Left renal cortex interstitium (tissue), 4 donors: ENCODE measurements at places on chromosomes 12 and 14. TPM values are rescaled to one million over a fixed set of nuclear protein-coding genes. Genes with fewer than 3 reads are reported as not detected.

- no peak for DNase-seq
Measured at GRCh38 chr14:68814238-68814538, 21.3 kb upstream of the ZFP36L1 start.

GRCh38 chr12:114185036-114185435, 218.9 kb upstream of the RBM19 start:
- no peak for DNase-seq

- DNase-seq: no peak
Measured at GRCh38 chr14:34488528-34488927, 26.5 kb upstream of the SPTSSA start.

DNA sequence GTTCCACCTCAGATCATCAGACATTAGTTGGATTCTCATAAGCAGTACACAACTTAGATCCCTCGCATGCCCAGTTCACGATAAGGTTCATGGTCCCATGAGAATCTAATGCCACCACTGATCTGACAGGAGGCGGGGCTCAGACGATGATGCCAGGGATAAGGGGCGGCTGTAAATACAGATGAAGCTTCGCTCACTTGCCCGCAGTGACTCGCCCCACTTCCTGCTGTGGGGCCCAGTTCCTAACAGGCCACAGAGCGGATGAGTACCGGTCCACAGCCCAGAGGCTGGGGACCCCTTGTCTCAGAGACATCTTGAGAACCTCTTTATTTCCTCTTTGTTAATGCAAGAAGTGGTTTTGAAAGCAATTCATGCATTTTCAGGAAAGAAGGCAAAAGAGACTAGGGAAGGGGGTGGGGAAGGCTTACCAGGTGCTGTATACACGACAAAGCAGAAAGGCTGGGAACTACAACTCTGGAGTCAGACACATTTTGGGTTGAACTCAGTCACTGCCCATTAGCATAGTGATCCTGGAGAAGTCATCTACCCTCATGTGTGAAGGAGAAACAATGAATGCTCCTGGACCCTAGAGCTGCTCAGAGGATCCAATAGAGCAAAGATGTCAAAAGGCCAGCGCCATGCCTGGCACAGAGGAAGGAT, 68.7 kb downstream of the EID3 start:
- DNase-seq: no peak

- DNase-seq: no peak
Measured at GRCh38 chr14:75379246-75379929, 48.4 kb upstream of the JDP2 start.

- DNase-seq: no peak
Measured at GRCh38 chr14:51847489-51847796, 13.0 kb upstream of the GNG2 start.

The VWF gene
- polyA plus RNA-seq: 8.1 TPM

DNA sequence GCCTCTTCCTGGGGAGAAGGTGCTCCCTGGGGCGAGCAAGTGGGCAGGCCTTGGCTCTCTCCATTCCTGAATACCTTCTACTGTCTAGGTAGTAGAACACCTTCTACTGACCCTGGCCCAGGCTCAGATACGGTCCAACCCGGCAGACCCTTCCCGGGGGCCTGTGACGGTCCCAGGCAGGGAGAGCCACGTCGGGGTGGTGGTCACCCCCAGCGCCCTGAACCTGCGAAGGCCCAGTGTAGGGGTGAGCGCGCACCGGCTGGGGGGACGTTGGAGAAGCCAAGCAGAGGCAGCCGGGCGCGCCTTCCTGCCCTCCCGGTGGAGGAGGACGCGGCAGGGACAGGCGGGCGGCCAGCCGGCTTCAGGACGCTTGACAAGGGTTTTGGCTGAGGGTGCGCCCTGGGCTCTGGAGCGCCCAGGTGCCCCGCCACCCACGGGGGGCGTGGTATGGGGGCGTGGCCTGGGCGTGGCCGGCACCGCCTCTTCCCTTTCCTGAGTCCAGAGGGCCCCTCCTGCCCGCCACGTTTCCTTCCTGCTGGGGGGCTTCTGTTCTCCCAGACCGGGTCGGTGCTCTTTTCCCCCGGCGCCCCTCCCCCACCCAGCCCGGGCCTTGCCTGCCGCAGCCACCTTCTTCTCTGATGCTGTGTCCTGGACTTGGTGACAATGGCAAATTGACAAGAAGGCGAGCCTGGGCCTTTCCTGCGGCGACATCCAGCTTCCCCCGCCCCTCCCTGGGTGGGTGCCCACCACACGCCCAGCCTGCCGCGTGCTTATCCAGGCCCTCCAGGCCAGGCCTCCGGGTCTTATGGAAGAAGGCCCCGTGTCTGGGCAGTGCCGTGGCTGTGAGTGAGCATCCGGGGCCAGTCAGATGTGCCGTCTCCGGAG, 24.5 kb upstream of the PPP1R13B start:
- DNase-seq: no peak

The LRRC10 gene
- polyA plus RNA-seq: not detected

DNA sequence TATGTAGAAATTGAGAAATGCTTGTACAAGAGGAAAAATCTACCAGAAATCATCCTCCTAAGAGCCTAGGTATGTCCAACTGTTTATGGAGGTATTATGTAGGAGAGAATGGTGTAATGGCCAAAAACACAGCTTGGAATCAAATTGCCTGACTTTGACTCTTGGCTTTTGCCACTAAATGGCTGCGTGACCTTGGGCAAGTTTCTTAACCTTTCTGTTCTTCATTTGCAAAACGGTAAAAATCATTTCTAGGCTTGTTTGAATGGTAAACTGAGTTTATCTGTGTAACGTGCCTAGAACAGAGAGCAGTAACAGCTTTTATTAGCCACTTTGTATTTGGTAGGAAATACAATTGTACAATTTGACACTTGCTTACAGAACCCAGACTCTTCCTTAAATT, 4.9 kb upstream of the GRIP1 start:
- DNase-seq: no peak

The KCNMB4 gene
- polyA plus RNA-seq: 14.9 TPM

The BEGAIN gene
- polyA plus RNA-seq: 1.2 TPM

GRCh38 chr14:31235462-31235861, 27.9 kb upstream of the HECTD1 start:
- DNase-seq: no peak

The TEAD4 gene
- polyA plus RNA-seq: 22.2 TPM

GRCh38 chr14:67773844-67774377, 42.5 kb downstream of the ZFYVE26 start:
- no peak for DNase-seq

DNA sequence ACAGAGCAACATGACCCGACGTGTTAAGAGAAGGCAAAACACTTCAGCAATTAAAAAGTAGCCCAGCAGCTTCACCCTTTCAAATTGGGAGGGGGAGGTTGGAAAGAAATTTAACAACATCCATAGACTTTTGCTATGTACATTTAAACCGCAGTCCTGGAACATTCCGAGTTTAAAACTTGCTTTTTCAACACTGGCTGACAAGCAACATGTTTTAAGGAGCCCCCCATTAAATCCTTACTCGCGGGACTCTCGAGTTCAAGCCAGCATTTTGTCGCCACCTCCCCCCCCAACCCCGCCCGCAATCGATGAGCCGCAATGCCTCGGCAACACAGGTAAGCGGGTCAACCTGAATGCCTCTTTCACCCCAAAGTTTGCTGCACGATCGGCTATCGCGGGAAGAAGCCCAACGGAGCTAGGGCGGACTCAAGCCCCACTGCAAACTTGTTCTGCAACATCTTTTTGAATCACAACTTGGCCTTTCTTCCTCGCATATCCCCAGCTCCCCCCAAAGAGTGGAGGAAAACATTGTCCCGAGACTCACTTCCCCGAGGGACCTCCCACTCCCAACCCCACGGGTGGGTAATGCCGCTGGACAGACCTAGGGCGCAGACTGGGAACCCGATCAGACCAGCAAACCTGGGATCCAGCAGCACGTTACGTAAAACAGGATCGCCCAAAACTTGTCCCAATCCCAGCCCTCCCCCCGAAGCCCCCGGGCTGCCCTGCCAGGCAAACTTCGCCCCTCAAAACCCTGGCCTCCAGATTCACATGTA, 777 bp downstream of the ZFP36L1 start:
- DNase-seq: no peak

The GPD1 gene
- 47.0 TPM for polyA plus RNA-seq

The DDHD1 gene
- 15.6 TPM for polyA plus RNA-seq

DNA sequence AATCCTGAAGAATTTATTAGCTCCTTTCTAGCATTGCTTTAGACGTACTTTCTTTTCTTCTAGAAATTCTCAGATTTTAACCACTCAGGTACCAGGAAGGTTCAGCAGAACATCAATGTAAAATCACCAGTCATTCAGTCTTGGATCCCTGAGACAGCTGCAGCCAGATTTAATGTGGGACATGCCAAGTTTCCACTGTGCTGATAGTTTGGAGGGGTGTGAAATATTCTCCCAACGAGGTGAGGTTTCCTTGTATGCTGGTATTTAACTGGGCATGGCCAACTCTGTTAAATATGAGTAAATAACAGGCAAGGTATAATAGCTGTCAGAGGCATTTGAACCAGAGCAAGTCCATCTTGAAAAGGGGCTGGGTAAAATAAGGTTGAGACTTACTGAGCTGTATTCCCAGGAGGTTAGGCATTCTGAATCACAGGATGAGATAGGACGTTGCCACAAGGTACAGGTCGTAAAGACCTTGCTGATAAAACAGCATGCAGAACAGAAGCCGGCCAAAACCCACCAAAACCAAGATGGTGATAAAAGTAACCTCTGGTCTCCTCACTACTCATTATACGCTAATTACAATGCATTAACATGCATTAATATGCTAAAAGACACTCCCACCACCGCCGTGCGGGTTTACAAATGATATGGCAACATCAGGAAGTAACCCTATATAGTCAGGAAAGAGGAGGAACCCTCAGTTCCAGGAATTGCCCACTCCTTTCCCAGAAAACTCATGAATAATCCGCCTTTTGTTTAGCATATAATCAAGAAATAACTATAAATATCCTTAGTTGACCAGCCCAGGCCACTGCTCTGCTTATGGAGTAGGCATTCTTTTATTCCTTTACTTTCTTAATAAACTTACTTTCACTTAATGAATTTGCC, 75.2 kb upstream of the RASSF8 start:
- DNase-seq: no peak

- no peak for DNase-seq
Measured at GRCh38 chr12:128313931-128314330, 47.0 kb downstream of the TMEM132C start.

DNA sequence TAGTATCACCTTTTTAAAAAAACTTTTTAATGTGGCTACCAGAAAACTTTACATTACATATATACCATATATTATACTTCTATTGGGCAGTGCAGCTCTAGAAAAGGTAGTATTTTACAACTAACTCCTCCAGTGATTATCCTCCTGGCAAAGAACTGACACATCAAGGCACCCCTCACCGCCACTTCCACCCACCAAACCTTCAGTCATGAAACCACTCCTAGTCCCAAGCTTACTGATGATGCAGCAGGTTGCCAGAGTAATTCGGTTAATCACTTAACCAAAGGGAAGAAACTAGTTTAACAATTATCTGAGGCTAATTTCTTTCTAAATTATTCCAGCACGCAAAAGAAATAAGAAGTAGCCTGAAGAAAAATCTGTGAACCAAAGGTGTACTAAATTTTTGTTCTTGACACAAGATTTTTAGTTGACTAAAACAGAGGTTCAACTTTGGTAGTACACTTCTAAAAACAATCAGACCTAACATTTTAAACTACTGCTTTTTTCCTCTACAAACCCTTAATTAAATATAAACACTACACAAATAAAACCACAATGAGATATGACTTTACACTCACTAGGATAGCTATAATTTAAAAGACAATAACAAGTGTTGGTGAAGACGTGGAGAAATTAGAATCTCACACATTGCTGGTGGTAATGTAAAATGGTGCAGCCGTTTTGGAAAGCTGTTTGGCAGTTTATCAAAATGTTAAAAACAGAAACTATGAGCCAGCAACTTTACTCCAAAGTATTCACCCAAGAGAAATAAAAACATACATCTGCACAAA, 16.7 kb downstream of the SPPL3 start:
- no peak for DNase-seq

The CLEC4D gene
- polyA plus RNA-seq: 0.33 TPM

DNA sequence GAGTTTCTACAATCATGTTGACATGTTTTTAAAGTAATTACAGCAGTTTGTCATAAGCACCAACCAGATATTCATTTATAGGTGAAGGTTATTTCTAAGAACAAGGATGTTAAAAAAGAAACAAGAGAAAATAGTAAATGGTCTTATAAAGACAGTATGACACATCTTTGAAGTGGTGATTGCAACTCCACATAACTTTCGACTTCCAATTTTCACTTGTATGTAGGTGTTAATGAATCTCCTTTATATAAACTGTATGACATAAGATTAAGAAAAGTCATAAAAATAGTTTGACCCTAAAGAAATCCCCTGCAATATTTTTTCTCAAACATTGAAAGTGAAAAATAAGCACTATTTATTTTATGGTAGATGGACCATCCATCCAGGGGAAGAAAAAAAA, 144.8 kb upstream of the PTPRQ start:
- DNase-seq: no peak

DNA sequence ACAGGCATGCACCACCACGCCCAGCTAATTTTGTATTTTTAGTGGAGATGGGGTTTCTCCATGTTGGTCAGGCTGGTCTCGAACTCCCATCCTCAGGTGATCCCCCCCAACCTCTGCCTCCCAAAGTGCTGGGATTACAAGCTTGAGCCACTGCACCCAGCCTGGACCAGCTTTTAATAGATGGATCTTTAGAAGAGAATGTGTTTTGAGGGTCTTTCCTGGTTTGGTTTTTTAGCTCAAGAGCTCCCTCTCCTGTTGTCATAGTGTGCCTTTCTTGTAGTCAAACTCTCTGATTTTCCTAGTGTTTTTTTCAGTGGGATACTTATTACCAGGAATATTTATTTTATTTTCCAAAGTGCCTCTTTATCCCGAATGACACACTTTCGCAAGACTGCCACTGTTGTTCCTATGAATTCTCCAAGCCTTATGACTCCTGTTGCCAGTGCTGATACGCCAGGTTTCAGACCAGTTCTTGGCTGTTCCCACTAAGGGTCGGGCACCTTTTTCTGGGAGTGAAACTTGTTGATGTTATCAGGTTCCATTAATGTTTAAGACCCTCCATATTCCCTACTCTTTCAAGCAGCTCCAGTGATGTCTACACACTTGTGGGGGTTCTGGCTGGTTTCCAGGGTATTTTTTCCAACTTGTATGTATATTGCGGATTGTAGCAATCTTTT, 31.5 kb upstream of the LIMA1 start:
- DNase-seq: peak; percentile 35

The DBX2 gene
- polyA plus RNA-seq: 0.07 TPM

DNA sequence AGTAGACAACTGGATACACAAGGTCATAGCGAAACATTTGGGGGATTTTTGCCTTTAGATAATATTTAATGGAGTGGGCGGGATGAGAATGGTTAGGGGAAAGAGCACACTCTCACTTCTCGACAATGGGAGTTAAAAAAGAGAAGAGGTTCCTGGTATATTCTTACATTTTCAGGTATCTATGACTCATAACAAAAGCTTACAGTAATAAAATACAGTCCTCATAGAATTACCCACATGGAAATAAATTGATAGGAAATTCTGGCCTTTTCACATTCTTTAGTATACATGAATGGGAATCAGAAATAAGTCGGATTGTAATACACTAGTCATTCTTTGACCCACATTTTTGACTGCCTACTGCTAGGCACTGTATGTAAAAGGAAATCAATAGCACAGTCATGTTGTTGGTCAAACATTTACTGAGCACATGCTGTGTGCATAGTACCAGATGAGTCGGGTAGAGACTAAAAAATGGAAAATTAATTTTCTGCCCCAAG, 8.2 kb upstream of the CRADD start:
- no peak for DNase-seq

GRCh38 chr14:92832137-92832700, 38.1 kb downstream of the GOLGA5 start:
- no peak for DNase-seq

The RD3L gene
- not detected for polyA plus RNA-seq

The DAO gene
- polyA plus RNA-seq: 1.8 TPM
